Tongue (tissue), 3 donors: ENCODE measurements at places on chromosomes 3 and 15. TPM values are rescaled to one million over a fixed set of nuclear protein-coding genes. Genes with fewer than 3 reads are reported as not detected.
A peak's percentile ranks its signal among the peaks of the same experiment; 100 is the strongest.

GRCh38 chr3:32630266-32630665 is 54.7 kb upstream of the CNOT10 start:
- DNase-seq: no peak

GRCh38 chr15:95292785-95293450 is 1037.6 kb upstream of the NR2F2 start:
- DNase-seq: peak; percentile 30

DNA sequence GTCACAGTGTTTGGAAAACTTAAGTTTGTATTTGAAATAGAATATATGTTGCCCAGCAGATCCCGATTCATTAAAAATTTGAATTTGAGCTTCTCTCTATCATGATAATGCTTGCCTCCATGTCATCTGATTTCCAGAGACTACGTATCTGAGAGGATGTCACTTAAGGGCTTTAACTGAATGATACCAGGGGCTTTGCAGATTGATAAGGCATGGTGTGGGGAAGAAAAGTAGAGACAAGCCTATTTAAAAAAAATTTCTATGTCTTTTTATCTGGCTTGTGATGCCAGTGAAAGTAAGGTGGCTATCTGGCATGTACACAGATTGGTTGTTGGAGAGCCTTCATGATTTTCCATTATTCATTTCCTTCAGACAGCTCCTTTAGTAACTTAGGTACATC is 72.7 kb downstream of the UBE2E2 start:
- DNase-seq: no peak

The AADAC gene
- total RNA-seq: 5.1 TPM

GRCh38 chr3:104584682-104585081 is 782.0 kb upstream of the ALCAM start:
- no peak for DNase-seq

- DNase-seq: no peak
Measured at GRCh38 chr3:171736556-171736955, 73.7 kb downstream of the PLD1 start.

DNA sequence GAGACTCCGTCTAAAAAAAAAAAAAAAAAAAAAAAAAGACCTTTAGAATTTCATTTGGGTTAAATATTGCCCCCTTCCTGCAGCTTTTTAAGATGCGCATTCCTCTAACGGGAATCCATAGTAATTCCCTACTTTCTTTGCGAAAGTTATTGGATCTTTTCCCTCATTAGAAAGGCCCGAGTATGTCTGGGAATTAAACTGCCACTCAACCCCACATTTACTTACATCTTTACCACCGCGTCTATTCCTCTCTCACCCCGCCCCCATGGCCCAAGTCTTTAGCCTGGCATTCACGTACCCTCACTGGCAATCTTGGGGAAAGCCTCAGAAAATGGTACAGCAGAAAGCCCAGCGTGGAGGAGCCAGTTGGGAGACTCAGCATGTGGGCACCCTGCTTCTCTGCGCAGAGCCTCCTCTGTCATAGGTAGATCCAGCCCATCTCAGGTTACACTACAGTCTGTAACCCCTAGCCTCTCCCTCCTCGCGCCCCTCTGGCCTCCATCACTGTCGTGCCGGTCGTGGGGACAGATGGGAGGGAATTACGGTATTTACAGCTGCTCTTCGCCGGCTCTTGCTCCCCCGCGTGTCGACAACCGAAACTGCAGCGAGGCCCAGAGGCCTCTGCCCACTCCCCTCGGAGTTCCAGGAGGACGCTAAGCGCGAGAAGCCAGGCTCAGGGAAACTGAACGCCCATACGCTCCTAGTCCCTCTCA is 6.4 kb upstream of the ANKDD1A start:
- peak; percentile 88 for DNase-seq

DNA sequence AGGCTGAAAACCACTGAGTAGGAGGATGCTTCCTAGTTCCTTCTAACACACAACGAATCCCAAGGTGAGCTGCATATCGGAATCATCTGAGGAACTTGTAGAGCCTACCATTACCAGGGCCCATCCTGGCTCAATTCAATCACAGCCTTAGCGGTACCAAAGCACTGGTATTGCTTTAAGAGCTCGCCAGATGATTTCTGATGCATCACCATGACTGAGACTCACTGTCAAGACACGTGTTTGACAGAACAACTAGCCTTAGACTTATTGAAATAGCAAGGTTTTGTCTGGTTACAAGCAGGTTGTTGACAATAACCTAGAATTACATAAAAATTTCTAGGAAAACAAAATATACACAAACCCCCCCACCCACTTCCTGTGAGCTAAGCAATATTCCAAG is 68.5 kb downstream of the CBLB start:
- DNase-seq: no peak

The RASL12 gene
- total RNA-seq: 32.8 TPM

- peak; percentile 40 for DNase-seq
Measured at GRCh38 chr3:72582211-72582878, 265.9 kb downstream of the SHQ1 start.

GRCh38 chr15:101479851-101480612 is 9.5 kb downstream of the PCSK6 start:
- no peak for DNase-seq
